ENCODE measurements at places on chromosomes 7 and 10.

GRCh38 chr10:131574363-131574706 lies 262.8 kb upstream of the TCERG1L start:
- DNase-seq: no peak

- DNase-seq: no peak
Observed at GRCh38 chr7:68334636-68335272, 1263.5 kb upstream of the AUTS2 start.

DNA sequence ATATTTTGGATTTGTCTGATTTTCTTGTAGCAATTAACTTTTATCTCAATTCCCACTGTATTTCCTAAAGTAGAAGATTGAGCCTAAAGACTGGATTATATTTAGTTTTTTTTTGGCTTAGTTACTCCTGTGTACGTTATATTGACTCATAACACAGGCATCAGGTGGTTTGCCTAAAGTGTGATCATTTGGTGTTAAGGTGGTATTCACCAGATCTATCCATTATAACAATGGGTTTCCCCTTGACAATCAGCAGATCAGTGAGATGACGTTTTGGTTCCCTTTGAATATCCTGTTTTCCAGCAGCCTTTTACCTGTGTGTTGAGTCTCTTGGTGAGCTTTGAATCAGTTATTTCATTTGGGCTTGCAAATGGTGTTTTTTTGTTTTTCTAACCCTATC lies 18.1 kb downstream of the MAPK8 start:
- no peak for DNase-seq

- no peak for DNase-seq
Observed at GRCh38 chr7:94313926-94314325, 80.8 kb upstream of the COL1A2 start.

- DNase-seq: no peak
Observed at GRCh38 chr7:46970476-46970875, 611.4 kb downstream of the TNS3 start.

DNA sequence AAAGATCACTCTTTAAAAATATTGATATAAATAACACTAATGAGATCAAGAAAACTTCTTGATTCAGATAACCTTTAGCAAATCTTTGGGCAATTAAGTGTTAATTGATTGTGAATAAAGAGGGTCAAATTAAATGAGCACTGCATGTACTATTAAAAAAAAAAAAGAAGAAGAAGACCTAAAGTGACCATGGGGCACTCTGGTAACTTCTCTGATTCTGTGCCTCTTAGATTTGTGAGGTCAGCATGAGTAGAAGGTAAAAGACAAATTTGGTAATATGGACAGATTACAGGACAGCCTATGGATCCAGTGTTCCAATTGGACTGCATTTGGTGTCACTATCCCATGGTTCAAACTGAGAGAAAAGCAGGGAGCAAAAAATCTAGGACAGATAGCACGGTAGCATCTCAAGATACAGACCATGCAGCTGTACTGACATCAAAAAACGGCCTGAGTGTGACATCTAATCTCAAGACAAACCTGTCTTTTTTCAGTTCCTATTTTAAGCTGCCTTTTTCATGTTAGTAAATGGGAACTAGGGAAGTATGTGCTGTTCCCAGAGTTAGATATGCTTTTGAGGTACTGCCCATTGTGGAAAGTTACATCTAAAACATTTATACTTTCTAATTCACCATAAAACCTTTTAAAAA lies 128.0 kb downstream of the KCND2 start:
- DNase-seq: no peak

- no peak for DNase-seq
Observed at GRCh38 chr7:110309941-110310340, 781.0 kb upstream of the LRRN3 start.

GRCh38 chr7:17307969-17308648 lies 9.7 kb downstream of the AHR start:
- no peak for DNase-seq

- DNase-seq: no peak
Observed at GRCh38 chr7:33053721-33054120, 8.9 kb downstream of the NT5C3A start.

DNA sequence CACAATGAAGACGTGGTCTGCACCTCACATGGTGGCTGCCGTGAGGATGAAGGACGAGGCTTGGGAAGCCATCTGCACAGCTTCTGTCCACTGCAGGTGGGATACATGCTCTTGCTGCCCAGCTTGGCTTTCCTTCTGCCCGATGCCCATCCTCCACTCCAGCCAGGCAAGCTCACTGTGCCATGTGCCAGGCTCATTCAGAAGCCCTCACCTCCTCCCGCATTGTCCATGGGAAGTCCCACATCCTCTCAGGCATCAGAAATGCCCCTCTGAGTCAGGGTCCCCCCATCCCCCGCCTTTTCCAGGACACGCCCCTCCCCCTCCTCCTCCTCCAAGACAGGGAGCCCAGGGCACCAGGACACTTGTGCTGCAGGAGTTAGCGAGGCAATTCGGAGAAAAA lies 4.6 kb upstream of the NOM1 start:
- DNase-seq: no peak

- no peak for DNase-seq
Observed at GRCh38 chr7:20449176-20449575, 118.5 kb downstream of the ITGB8 start.

- DNase-seq: peak; percentile 11
Observed at GRCh38 chr7:26398427-26398755, 106.7 kb downstream of the SNX10 start.

GRCh38 chr7:105768898-105769507 lies 107.4 kb downstream of the ATXN7L1 start:
- no peak for DNase-seq

GRCh38 chr10:49152037-49152436 lies 18.2 kb upstream of the FAM170B start:
- DNase-seq: no peak

DNA sequence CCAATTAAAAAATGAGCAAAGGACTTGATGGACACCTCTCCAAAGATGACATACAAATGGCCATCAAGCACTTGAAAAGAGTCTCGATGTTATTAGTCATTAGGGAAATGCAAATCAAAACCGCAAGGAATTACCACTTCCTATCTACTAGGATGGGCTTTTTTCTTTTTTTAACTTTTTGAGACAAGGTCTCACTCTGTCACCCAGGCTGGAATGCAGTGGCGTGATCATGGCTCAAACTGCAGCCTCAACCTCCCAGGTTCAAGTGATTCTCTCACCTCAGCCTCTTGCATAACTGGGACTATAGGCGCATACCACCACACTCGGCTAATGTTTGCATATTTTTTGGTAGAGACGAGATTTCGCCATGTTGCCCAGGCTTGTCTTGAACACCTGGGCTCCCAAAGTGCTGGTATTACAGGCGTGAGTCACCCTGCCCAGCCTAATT lies 13.6 kb downstream of the NKX1-2 start:
- DNase-seq: no peak

DNA sequence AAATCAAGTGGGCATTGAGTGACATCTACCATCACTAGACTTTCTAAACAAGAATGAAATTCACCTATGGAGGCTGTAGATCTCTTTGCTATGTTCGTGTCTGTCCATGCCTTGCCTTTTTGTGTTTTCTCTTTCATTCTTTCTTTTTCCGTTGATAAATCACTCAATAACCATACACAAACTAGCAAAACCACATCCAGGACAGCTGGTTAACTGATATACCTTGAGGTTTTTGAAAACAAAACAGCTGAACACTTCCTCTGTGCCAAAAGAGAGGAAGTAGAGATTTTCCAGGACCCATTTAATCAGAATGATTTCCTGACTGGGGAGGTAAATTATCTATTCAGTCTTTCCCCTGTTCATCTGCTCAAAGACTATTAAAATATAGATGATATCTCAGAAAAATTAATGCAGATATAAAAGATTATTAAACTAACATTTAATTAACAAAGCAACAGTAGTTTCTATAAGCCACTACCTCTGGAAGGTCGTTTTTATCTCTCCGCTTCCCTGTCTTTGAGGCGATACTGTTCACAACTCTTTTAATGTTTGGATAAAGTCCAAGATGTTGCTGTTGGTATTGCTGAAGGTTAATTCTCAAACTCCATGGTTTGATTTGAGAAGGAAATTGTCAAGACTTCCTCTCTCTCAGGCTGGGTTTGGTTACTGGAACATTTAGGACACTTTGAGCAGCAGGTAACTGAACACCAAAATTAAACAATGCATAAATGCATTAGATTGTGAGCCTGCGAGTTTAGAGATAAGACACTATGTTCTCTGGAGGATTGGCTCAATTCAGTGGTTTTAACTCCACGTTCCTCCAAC lies 24.4 kb upstream of the C10orf67 start:
- DNase-seq: peak; percentile 25

GRCh38 chr7:46607176-46607575 lies 686.1 kb upstream of the IGFBP3 start:
- no peak for DNase-seq

GRCh38 chr7:100570954-100571828 lies 2.5 kb downstream of the SAP25 start:
- DNase-seq: no peak

DNA sequence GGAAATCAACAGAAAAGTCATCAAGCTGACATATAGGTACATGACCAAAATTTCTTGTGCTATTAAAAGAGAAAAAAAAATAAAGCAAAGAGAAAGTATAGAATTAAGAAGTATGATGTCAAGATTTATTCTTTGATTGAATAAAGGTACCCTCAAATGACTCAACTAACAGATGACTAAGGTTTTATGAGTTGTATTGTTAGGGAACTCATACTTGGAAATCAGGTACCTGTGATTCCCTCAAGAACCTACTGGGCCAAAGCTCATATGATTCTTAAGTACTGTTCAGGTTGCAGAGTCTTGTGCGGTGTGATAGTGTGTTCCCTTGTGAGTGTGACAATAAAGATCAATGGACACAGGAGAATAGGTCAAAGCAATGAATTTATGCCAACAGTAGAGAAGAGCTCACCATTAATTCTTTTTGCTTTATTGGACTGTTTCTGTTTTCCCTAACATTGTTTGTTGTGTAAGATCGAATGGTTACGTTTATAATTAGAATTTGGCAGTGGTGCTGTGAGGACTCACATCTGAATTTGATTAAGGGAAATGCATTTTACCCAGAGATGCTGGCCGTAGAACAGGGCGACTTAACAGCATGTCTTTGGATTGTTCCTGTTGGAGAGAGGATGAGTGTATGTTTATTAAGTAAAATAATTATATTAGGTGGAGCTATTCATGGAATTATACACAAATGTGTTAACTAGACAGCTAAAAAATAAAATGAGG lies 293.2 kb upstream of the SEMA3D start:
- no peak for DNase-seq

- peak; percentile 30 for DNase-seq
Observed at GRCh38 chr7:45122975-45123860, 11.7 kb upstream of the TBRG4 start.

- no peak for DNase-seq
Observed at GRCh38 chr7:117781707-117782106, 91.5 kb downstream of the CTTNBP2 start.

DNA sequence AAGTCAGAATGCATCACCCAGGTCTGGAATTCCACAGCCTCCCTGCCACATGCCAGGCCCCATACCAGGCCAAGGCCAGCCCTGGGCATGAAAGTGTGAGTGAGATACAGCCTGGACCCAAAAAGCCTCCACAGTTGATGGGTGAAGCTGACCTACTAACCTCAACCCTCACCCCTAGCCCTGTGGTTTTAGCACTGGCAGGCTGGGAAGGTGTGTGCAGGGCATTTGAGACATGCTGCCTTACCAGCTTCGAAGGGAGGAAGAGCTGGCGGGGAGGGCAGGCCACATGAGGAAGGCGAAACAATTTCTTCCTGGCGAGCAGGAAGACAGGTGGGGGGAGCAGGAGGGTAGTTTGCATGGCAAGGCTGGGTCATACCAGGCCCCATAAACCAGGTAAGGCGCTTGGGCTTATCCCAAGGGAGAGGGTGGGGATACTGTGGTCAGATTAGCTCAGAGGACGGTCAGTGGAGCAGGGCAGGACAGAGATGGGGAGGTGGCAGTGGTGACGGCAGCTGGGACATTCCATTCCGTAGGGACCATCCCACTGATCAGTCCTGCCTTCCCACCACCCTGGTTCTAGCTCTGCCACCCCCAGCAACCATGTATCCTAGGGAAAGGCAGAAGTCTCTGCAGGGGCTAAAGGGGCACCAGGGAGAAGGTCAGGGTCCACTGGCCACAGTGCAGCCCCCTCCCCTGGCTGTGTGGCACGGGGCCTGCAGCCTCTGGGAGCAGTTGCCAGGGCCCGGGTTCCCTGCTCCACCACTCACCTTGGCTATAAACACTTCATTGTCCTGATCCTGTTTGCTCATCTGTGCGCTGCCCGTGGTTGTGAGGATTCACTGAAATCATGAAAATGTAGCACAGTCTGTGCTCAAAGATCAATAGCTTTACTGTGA lies 155.8 kb downstream of the NRF1 start:
- DNase-seq: no peak

GRCh38 chr7:47932016-47932415 lies 16.2 kb downstream of the PKD1L1 start:
- no peak for DNase-seq

GRCh38 chr7:95687759-95688343 lies 84.5 kb upstream of the DYNC1I1 start:
- DNase-seq: no peak

DNA sequence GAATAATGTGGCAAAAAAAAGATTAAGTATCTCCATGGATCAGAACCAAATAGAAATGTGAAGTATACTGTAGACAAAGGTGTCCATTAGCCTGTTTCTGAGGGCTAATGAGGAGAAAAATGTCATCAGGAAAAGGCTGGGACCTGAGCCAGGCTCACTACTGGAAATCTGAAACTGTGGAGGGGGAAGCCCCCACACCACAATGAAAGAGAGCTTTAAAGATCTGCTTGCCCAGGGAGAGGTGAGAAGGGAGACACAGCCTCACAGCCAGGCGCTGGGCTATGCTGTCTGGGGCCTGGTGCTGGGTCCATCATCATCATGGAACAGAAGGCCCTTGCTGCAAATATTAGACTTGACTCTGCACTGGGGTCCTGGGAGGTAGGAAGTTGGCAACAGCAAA lies 90.4 kb downstream of the OSBPL3 start:
- no peak for DNase-seq

GRCh38 chr7:121755818-121756552 lies 117.0 kb upstream of the PTPRZ1 start:
- no peak for DNase-seq

DNA sequence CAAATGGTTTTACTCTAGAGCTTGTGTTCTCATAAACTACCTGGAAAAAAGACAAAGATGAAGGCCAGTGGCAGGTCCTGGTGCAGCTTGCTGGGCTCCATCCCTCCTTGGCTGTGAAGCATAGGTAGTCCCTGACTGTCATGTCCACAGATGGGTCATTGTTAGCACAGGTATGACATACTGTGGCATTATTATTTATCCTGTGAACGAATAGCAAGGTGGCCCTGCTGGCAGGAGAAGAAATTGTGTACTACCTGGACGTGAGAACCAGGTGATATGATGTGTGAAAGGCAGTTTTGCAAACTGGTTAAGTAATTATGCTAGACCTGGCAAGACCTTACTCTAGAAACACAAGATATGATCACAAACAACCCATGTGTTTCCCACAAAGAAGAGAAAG lies 63.9 kb downstream of the CCDC71L start:
- no peak for DNase-seq
